ENCODE measurements at places on chromosomes 12 and 14.
A peak's percentile ranks its signal among the peaks of the same experiment; 100 is the strongest.

GRCh38 chr12:29414368-29414767 is 33.4 kb upstream of the ERGIC2 start:
- no peak for DNase-seq

- peak; percentile 2 for DNase-seq
Observed at GRCh38 chr12:105820429-105821125, 318.2 kb downstream of the NUAK1 start.

DNA sequence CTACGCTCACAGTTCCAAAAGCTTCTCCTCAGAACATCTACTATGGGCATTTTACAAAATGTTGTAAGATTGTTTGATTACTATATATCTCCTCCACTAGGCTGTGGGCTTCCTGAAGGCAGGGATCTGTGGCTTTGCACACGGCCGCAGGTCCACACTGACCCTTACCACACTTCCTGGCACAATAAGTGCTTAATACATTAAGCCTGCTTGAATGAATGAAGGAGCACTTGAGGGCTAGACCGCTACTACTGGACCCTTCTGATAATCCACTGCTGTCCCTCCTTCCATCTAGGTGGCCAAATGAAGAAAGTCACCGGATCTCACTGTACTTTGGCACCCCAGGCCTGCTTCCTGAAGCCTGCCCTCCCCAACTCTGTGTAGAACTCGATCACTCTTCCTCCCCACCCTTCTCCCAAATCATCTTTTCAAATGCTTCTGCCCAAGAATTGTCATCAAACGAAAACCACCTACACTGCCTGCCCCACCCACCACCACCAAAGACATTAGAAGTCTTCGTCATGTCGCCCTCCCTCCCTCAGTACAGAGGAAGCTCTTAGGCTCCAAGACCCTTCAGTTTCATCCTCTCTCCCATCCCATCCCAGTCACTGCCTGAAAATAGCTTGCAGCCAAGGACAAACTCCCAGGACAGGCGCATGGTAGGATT is 596 bp upstream of the ZBTB39 start:
- DNase-seq = no peak

DNA sequence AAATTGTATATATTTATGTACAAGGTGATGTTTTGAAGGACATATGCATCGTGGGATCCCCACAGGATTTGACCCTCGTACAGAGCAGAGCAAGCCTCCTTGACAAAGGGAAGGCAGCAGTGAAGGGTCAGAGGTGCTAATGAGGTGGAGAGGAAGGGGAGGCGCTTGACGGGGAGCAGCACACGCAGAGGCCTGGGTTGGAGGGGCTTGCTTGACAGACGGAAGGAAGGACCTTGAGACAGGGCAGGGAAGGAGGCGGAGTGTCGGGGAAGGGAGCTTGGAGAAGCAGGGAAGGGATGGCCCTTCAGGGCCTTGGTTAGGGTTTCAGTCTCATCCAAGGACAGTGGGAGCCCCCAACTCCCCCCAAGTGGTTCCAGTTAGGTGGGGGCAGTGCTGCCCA is 52.6 kb downstream of the ZNF664 start:
- DNase-seq = no peak

- DNase-seq = no peak
Observed at GRCh38 chr14:55117803-55118441, 11.1 kb upstream of the LGALS3 start.

DNA sequence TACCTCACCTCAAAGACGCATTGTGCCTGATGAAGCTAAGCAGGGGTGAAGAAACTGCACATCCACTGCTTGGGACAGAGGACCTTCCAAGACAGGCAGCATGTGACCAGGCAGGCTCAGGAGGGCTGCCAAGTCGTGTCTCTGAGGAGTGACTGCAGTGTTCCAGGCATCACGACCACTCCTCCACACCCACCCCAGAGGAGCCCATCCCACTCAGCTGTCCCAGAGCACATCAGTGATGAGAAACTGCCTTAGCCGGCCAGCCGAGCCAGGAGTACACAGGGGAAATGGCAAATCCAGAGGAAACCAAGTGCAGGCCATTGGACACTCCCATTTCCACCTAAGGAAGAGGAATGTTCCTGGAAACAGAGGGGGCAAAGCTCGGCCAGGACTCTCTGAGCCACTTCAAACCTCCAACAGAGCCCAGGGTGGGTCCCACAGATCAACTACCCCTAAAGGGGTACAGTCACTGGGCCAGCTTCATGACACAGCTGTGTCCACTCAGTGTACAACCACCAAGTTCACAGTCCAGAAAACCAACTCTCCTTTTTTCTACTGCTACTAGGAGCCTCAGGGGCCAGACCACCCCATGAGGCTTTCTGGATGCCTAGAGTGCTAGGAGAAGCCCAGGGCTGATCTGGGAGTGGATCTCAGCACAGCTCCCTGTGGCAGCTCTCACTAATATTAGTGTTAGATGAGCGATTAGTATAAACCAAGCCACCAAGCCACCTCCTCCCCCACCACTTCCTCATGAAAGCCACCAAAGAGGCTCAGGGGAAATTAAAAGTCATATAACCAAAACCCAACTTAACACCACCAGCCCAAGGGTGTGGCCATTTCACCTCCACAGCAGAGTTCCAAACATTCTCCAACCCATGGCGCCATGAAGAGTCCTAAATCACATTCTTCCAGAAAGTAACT is 15.4 kb downstream of the PXN start:
- no peak for DNase-seq

DNA sequence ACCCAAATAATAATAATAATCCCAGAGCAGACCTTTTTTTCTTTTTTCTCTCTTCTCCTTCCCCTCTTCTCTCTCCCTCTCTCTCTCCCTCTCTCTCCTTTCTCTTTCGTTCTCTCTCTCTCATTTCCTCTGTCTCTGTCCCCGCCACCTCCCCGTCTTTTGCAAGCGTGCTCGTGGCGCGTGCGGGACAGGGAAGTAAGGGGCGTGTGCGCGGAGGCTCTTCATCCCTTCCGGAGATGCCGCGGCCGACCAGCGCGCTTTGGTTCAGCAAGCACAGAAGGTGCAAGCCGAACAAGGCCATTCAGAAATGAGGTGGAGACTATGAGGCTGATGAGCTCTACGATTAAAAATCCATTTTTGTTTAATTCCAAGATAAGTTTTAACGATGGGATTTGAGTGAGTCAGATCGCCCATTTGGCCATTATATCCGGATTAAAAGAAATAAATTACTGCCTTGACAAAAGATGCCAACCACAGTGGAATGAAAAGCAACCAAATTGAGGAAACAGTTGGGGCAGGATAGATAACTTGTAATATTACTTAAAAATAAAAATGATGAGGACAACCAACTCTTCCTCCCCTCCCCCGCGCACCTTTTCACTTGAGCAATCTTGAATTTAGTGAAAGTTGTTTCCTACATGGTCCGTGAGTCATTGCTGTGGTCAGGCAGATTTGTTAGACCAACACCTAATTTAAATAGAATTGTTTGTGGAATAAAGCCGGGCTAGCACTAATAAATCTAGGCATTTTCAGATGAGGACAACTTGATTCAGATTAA is 1.2 kb upstream of the AMIGO2 start:
- no peak for DNase-seq

DNA sequence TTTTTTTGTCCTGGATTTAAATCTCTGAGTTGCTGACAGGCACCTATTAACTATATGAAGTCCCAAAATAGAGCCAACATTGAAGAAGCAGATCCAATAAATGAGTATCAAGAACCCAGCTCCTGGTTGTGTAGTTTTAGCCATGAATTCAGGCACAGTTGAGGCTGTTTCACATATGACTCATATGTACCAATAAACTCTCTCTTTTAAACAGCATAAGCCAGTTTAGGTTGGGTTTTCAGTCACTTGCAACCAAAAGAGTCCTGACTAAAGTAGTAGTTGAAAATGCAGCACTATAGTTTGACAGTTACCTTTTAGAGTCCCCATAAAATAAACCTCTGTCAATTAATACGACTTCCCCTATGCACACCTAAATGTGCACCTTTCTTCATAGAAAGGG is 389.9 kb downstream of the RPS29 start:
- DNase-seq = no peak

- no peak for DNase-seq
Observed at GRCh38 chr14:64196056-64196455, 98.1 kb downstream of the ESR2 start.

GRCh38 chr12:112087851-112088250 is 20.7 kb downstream of the NAA25 start:
- DNase-seq = no peak

DNA sequence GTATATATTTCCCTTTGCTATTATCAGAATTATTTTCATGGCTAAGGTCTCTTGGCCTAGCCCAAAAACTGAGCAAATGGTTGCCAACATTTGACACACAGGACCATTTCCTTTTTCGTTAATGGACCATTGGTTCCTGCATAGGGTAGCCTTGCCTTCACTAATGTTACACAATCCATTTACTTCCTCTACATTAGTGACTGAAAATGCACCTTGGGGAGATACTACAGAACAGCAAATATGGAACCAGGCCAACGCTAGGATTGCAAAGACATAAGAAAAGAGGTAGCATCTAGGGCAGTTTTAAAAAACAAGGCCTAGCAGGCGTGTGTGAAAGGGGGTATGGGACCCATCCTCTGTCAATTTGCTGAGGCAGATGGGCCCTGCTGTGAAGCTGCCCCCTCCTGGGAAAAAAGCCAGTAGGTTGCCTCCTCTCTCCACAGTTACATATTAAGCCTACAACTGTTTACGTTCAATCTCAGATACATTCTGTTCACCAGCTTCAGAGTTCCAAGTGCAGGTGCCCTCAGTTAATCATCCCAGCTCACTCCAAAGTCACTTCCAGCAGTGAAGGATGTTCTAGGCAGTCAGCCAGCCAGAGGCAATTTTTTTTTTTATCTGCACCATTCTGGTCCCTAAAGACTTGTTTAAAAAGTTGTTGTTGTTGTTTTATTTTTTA is 15.0 kb downstream of the AQP6 start:
- DNase-seq = no peak

DNA sequence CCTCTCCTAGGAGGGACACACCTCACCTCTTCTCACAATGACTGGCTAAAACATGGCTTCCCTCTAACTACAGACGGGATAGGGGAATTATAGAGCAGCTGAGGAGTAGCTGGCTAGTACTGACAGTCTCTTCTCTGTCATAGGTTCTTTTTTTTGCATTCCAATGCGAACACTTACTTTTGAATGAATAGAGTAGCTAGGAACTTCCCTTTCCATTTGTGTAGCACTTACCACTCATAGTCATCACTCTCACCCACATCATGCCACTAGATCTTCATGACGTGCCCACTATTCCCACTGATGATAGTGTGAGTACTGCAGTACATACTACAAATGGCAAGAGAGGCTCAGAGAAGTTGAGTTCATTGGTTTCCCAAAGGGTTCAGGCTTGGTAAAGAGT is 143.9 kb upstream of the HIF1A start:
- no peak for DNase-seq

DNA sequence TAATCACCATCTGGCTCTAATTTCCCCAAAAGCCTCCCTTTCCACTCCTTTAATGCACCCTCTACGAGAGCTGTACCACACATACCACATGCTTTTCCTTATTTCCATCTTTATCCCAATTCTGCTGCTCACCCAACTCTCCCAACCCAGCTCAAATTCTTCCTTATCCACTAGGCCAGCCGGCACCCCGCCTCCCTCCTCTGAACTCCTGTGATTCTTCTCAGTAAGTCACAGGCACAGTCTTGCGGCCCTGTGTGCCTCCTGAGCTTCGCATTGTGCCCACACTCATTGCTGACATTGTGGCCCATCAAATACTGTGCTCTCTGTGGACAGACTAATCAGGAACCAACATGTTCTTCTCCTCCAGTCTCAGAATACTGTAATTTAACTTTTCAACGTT is 45.4 kb downstream of the APPL2 start:
- DNase-seq = no peak

GRCh38 chr14:101504096-101504948 is 57.0 kb upstream of the DIO3 start:
- no peak for DNase-seq

GRCh38 chr12:116659771-116660481 is 77.9 kb downstream of the SPRING1 start:
- no peak for DNase-seq

DNA sequence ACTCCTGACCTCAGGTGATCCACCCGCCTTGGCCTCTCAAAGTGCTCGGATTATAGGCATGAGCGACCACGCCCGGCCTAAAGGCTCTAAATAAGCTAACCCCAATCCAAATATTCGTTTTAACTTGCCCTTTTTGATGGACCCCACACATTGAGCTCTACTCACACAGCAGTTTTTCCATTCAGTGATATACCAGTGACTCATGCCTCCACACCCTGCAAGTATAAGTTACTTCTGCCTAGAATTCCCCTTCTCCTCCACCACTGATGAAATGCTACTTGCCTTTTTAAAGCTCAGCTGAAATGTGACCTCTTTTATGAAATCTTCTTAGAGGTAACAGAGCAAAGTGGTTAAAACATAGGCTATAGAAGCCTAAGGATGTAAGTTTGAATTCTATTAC is 68.8 kb downstream of the EXOC5 start:
- no peak for DNase-seq

- no peak for DNase-seq
Observed at GRCh38 chr14:56422703-56423213, 156.8 kb upstream of the TMEM260 start.

DNA sequence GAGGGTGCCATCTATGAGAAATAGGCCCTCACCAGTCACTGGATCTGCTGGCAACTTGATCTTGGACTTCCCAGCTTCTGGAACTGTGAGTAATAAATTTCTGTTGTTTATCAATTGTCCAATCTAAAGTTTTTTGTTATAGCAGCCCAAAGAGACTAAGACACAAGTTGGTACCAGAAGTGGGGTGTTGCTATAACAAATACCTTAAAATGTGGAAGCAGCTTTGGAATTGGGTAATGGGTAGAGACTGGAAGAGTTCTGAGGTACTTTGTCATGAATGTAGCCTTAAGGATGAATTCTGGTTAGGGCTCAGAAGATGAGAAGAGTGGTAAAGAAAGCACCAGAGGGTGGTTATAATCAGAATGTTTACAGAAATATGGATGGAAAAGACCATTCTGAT is 21.5 kb downstream of the GMFB start:
- DNase-seq = no peak

- no peak for DNase-seq
Observed at GRCh38 chr14:94144765-94145164, 15.4 kb upstream of the IFI27L2 start.

GRCh38 chr14:40656311-40656710 is 950.4 kb upstream of the LRFN5 start:
- DNase-seq = no peak

DNA sequence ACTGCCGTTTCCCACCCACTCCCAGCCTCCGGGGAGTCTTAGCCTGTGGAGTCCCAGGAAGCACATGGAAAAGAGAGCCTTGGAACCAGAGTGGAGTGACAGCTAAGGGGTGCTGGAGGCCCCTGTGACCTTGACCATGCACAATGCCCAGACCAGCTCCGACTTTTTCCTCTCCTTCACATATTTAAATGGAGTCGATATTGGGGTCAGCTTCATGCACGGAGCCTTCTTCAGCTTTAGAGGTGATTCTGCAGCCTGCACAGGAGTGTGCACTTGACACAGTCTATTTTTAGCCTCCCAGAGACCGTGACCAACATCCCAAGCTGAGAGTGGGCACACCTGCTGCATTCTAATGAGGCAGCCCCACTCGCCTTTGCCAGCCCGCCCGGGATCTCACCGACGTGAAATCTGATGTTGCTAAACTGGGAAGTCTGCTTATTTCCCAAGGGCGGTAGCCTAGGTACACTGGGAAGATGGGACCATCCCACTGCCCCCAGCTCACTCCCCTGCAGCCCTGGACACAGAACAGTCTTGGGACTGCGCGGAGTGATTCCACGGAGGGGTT is 47.5 kb downstream of the PRMT8 start:
- DNase-seq = no peak

Data from amygdala (tissue), 56 donors.